ENCODE measurements at places on chromosomes 13 and 19.

DNA sequence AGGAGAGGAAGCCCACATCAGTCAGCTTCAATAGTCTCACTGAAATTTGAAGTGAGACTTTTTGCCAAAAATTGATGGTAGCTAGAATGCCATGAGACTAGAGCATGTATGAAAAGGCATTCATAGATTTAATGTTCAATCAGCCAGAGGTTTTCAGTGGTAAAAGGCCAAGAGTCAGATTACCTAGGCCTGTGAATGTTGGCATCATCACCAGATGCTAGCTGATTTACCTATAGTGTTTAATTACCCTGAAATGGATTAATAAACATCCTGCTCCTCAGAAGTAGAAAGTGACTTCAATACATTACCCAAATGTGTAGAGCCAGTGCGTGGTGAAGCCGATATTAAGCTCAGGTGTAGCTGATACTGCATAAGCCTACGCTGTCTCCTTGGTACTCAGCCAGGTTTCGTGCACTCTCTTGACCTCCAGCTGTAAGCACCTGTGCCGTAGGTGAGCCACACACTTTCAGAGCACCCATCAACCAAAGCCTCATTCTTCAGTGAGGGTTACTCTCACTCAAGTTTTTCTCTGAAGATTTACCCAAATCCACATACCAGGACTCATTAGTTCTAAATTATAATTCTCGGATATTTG, 1140.3 kb upstream of the SLC10A2 start:
- no peak for DNase-seq

DNA sequence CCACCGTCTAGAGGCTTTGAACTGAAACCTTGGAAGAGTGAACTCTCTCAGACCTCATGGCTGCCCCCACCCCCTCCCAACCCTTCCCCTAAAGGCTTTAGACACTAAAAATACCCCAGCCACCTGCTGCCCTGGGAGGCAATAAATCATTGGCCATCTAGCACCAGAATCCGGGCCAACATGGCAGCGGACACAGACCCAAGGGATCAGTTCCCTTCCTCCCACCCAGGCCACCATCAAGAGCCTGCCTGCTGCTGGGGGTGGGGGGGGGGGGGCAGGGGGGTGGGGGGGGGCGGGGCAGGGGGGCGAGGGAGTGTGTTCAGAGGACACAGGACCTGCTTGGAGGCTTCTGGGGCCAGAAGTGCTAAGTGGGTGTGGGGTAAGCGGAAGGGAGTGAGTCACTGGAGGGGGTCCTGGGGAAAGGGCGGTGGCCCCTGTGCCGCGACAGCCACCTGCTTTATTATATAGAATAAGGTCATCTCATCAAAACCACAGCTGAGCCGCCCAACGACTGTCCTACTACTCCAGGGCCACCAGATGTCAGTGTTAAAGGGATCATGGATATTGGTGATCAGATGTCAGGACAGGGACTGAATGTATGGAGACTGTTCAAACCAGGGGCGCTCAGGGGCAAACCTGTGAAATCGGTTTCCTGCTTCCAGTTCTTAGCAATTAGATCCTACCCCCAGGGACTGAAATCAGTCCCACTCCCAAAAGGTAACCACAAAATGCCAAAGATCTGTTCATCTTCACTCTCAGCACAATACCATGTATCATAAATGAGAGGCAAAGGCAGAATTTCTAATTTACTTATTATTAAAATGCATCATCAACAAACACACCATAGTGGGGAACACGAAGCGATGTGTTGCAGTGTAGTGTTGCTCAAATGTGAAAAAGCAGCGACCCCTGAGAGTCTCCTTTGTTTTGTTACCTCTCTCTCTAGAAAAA, 24.3 kb downstream of the ARL11 start:
- DNase-seq, result no peak

DNA sequence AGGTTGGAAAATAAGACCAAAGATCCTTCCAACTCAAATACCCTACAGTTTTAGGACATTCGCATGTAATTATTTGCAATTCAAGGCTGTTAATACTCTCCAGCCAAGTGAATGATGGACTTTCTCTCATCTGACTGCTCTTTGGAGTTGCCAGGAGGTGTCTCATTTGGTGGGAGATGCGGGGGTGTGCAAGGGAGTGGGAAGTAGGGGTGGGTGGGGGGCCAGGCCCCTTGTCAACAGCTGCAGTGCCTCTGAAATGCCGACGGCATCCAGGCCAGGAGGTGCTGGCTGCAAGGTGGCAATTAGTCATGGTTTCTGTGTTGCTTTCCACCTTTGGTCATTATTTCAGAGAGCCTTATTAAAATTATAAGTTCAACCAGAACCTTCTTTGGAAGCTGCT, 121.5 kb downstream of the KL start:
- DNase-seq, result no peak

- no peak for DNase-seq
These were observed 48.7 kb downstream of the CCNE1 start for GRCh38 chr19:29860492-29860891.

DNA sequence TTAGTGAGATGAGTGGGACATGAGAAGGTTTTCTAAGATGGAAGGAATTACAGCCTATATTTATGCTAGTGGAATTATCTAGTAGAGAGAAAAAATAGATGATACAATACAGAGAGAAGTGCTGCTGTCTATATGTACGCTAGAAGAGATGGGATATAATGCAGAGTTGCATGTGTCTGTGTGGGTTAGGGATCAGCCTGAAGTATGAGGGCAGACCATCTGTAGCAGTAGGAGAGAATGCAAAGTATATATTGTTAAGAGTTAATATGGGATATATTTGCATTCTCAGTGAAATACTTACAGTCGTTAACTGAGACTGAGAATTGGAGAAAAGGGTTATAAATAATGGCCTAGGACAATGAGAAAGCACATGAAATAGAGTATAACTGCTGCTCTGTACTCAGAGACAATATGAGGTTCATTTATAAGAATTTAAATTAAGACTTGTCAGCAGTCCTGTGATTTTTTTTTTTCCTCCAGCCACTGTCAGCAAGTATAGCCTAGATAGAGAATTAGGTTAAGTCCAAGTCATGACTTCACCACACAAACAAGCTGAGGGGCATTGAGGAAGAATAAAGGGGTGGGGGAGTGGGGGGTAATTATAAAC, 77.8 kb downstream of the SLITRK1 start:
- DNase-seq, result no peak

GRCh38 chr19:48348045-48348444, 15.7 kb downstream of the TMEM143 start:
- DNase-seq, result no peak

DNA sequence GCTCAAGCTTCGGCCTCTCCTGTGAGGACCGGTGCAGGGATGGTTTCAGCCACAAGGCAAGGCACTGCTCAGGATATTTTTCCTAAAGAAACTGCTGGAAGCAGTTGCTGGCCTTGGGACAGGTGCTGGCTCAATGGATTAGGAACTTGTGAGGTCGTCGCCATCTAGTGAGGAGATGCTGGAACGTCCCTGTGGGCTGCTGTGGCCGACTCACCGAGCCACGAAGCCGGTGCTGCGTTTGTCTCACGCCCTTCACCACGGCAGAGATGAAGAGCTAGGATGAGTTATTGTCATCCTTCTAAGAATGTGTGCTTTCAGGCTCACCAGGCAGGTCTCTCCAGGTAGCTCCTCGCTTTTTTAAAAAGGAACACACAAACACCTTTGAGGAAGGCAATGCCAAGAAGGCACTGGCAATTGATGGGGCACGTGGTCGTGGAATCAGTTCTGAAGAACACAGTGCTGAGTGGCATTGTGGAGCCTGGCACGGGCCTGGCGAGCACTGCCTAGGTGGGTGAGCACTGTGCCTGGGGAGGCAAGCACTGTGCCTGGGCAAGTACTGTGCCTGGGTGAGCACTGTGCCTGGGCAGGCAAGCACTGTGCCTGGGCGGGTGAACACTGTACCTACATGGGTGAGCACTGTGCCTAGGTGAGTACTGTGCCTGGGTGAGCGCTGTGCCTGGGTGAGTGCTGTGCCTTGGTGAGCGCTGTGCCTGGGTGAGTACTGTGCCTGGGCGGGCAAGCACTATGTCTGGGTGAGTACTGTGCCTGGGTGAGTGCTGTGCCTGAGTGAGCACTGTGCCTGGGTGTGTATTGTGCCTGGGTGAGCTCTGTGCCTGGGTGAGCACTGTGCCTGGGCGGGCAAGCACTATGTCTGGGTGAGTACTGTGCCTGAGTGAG, 140.4 kb downstream of the TEX29 start:
- no peak for DNase-seq

DNA sequence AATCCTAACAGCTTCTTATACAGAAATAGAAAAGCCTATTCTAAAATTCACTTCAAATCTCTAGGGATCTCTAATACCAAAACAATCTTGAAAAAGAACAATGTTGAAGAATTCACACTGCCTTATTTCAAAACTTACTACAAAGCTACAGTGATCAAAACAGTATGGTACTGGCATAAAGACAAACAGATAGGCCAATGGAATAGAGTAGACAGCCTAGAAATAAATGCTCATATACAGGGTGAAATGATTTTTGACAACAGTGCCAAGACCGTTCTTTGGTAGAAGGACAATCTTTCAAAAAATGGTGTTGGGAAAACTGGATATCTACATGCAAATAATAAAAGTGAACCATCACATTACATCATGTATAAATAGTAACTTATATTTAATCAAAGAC, 11.8 kb upstream of the ZNF563 start:
- no peak for DNase-seq

- no peak for DNase-seq
These were observed 2.2 kb upstream of the RAB11B start for GRCh38 chr19:8387688-8388611.

GRCh38 chr19:13026462-13027370, 31.4 kb downstream of the NFIX start:
- DNase-seq, result no peak

DNA sequence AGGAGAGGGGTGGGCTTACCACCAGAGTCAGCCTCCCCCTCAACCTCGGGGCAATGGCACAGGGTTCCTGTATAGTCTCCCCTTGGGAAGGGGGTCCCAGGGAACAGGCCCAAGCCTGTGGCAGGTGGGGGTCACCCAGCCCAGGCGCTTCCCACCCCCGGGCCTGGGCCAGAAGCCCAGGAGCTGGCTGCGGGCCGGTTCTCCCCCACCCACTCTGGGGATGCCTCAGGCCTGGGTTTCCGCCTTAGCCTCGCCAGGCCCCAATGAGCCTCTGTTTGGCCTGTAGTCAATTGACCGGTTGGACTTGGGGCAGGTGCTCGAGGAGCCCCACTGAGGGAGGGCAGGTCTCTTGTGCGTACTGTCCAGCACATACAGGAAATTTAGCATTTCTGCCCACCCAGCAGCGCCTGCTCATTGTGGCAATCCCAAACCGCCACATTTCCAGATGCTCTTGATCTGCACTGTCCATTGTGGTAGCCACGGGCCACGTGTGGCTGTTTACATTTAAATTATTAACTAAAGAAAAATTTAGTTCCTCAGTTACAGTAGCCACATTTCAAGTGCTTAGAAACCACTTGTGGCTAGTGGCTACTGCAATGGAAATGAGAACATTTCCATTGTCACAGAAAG, 9.9 kb downstream of the LYL1 start:
- DNase-seq, result no peak

- DNase-seq, result no peak
These were observed 21.3 kb downstream of the ARHGEF1 start for GRCh38 chr19:41904118-41904870.

DNA sequence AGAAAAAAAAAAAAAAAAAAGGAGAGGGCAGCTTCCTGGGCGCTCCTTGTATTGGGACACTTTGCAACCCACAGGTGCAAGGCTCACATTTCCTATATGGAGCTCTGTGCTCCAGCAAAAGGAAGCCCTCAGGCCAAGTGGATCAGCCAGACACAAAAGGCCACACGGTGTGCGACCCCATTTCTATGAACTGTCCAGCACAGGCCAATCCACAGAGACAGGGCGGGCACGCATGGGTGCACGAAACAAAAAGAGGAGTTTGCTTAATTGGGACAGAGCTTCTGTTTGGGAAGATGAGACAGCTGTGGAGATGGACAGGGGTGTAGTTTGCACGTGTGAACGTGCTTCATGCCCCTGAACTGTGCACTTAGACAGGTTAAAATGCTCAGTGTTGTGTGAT, 31.6 kb upstream of the MATK start:
- no peak for DNase-seq

DNA sequence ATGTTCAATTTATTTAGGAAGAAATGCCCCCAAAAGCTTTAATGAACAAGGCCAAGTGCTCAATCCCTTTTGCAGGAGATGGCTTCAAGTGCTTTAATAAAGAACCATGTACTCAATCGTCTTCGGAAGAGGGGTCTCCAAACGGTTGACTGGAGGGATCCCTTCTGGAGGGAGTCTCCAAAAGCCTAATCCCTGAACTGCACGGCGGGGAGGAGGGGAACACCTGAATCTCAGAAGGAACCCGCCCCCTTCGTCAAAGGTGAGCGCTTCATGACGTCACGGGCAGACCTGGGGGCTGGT, 505 bp downstream of the PAF1 start:
- DNase-seq, result no peak

DNA sequence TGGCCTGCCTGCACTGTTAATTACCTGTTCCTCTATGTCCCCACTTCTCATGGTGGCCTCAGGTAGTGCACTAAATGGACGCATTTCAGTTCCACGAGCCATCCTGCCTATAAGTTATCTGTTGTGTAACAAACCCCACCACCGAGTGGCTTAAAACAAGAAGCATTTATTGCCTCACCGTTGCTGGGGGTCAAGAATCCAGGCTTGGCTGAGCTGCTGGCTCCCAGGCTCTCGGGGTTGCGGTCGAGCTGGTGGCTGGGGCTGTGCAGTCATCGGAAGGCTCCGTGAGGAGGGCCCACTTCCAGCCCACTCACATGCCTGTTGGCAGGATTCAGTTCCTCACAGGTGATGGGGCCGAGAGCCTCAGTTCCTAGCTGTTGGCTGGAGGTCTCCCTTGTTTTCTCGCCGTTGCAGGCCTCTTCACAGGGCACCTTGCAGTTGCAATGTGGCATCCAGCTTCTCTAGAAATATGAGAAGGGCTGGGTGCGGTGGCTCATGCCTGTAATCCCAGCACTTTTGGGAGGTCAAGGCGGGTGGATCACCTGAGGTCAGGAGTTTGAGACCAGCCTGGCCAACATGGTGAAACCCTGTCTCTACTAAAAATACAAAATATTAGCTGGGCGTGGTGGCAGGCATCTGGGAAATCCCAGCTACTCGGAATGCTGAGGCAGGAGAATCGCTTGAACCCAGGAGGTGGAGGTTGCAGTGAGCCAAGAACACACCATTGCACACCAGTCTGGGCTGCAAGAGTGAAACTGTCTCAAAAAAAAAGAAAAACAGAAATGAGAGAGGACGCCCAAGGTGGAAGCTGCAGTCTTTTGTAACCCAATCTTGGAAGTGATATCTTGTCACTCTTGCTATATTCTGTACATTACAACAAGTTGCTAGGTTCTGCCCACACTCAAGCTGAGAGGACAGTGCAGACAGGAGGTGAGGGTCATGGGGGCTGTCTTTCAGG, 6.5 kb upstream of the PTOV1 start:
- no peak for DNase-seq

- DNase-seq, result no peak
These were observed 5.7 kb downstream of the SLITRK1 start for GRCh38 chr13:83876546-83876945.

GRCh38 chr13:28013482-28013881, 25.0 kb upstream of the URAD start:
- DNase-seq, result no peak

DNA sequence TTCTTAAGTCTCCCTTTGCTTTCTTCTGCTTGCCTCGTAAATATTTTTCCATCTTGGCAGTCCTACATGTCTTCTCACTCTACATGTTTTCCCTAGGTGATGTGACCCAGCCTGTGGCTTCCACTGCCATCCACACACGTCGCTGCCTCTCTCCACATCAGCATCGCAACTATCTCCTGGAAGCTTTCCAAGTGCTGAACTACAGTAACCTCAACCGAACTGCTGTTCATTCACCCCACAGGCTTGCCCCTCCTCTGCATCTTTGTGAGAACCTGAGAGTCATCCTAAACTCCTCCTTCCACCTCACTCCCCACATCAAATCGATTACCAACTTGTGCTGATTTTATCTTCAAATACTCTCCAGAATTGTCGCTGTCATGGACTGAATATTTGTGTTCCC, 41.2 kb upstream of the USPL1 start:
- DNase-seq, result no peak

Data from stimulated activated CD8-positive, alpha-beta memory T cell treated with anti-CD3 and anti-CD28 coated beads, Interleukin-7, amount 100 ng/mL, for 24 hours (primary cell).